ENCODE measurements at places on chromosomes 2 and 18.

GRCh38 chr2:234768608-234769196, 183.1 kb upstream of the SH3BP4 start:
- no peak for DNase-seq

- DNase-seq: no peak
These were observed 98.2 kb upstream of the MAP3K20 start for GRCh38 chr2:172977270-172978062.

DNA sequence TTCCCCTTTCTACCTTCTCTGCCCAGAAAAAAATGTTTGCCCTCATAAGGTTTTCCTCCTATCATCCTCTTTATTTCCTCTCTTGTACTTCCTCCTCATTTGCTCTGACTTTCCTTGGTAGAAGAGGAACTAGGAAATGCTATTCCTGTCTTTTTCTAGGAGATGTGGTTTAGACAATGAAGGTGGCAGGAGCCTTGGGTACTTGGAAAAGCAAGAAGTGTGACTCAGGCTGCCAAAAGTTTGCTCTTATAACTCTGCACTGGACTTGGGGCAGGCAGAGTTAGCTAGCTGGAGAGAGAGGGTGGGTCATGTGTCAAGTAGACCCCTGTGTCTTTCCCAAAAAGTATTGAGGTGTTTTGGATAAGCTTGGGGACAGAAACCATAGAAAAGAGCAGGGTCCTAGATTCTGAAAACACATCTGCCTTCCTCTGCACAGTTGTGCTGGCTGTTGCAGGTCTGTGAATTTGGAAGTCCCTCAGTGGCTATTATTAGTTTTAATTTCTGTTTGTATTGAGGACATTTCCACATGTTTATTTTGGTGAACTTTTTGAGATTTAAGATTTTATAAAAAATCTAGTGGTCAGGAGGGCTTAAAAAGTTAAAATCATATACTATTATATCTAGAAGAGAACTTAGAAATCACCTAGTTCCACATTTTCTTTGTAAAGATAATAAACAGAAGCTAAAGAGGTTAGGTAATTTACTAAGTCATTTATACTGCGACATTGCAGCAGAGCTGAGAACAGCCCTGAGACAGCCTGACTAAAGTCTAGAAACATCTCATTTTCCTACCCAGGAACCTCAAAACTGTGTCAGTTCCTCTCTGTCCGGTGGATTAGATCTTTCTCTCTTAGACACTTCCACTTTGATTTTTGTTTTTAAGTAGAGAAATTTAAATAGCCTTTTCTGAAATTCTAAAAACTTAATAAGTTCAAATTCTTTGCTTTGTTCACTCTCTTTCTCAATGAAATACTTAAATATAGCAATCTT, 16.0 kb downstream of the INSIG2 start:
- DNase-seq: no peak

GRCh38 chr2:96397756-96398530, 62.4 kb downstream of the NCAPH start:
- DNase-seq: no peak
